ENCODE measurements at places on chromosomes 11 and 22. TPM values are rescaled to one million over a fixed set of nuclear protein-coding genes. Genes with fewer than 3 reads are reported as not detected.

GRCh38 chr22:27677905-27678458, 123.6 kb downstream of the MN1 start:
- H3K27ac ChIP-seq: no peak overlapping the region
- H3K4me1 ChIP-seq: no peaks in the 10 kb centered on the region
- H3K36me3 ChIP-seq: no peaks in the 10 kb centered on the region

- H3K27ac ChIP-seq: no peak overlapping the region
- no peak overlapping the region for H3K4me3 ChIP-seq
- no peaks in the 10 kb centered on the region for H3K27me3 ChIP-seq
- peaks cover 11% of the 10 kb centered on the region for H3K36me3 ChIP-seq
- no peak for DNase-seq
- H3K4me1 ChIP-seq: peaks cover 41% of the 10 kb centered on the region
These were observed 3.0 kb upstream of the CEND1 start for GRCh38 chr11:792873-793272.

DRG1 gene
- total RNA-seq: 73.4 TPM

SYT8 gene
- total RNA-seq: not detected

RFPL2 gene
- 2.0 TPM for total RNA-seq

DNA sequence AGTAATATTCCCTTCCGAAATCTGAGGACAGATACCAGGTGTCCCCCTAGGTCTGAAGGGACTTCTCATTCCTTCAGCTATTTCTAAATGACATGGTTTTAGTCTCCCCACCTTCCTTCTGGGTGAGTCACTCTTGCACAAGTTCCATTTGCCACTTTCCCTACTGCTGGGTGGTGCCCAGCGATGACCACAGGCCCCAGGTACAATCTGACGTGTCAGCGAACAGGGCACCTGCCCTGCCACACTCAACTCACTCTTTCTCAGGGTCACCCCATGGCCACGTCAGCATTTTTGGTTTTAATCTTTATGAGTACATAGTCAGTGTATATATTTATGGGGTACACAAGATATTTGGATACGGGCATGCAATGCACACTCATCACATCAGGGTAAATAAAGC, 17.2 kb downstream of the POU2AF1 start:
- H3K4me1 ChIP-seq: peaks cover 2% of the 10 kb centered on the region
- DNase-seq: no peak
- no peak overlapping the region for H3K4me3 ChIP-seq
- H3K27me3 ChIP-seq: no peaks in the 10 kb centered on the region

DNA sequence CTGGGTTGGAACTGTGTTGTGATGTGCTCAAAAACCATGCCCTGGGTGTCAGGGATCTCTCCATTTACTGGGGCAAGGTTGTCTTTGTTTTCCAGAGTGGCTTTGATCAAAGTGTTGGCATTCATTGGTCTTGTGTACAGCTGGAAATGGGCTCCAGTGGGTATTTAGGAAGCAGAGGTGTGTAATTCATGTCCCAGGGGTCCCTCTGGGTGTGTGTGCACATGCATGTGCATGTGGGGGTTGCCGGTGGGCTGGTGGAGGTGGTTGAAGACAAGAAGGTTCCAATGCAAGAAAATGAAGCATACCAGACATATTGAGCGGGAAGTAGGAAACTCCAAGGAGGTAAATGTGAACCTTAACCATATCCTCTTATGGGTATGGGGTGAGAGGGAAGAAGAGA, 121.7 kb downstream of the ME3 start:
- no peaks in the 10 kb centered on the region for H3K36me3 ChIP-seq
- H3K4me3 ChIP-seq: no peak overlapping the region
- no peaks in the 10 kb centered on the region for H3K4me1 ChIP-seq
- H3K27ac ChIP-seq: no peak overlapping the region
- H3K27me3 ChIP-seq: peaks cover 3% of the 10 kb centered on the region
- DNase-seq: no peak

SULT4A1 gene
- total RNA-seq: not detected

DNA sequence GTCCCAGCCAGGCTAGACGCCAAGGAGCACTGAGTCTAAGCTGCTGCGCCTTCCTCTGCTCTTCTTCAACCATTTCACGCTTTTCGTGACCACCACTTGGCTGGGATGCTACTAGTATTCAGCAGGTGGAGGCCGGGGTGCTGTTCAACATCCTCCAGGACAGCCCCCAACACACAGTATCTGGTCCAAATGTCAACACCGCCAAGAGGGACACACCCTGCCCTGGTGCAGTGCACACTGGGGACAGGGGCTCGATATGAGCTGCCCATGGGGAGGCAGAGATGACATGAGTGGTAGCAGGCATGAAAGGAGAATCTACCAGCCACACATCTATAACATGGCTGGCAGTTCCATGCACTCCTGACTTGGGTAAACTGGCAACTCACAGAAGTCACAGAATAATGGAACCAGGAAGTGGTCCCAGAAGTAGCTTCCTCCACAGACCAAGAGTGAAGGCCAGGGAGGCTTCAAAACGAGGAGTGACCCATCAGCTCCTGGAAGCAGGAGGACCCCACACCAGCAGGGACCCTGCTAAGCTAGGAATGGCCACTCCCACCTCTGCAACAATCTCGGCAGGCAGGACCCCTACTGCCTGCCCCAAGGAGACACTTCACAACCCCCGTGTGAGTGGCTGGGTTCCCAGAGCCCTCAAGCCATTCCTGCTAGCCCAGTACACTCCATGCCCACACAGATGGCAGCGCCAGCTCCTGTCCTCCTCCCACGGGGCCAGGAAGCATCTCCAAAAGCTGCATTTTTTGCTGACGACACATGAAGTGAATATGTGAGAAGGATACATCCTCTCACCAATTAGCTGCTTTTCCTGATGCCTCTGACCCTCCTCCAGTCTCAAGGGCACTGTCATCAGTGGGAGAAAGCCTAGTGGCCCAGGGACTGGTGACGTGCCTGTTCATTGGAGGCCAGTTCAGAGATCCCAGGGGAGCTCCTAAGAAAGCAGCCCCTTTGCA, 78.8 kb downstream of the DGCR2 start:
- no peaks in the 10 kb centered on the region for H3K4me1 ChIP-seq
- peaks cover 29% of the 10 kb centered on the region for H3K36me3 ChIP-seq
- no peak overlapping the region for H3K4me3 ChIP-seq
- H3K27ac ChIP-seq: no peak overlapping the region

DNA sequence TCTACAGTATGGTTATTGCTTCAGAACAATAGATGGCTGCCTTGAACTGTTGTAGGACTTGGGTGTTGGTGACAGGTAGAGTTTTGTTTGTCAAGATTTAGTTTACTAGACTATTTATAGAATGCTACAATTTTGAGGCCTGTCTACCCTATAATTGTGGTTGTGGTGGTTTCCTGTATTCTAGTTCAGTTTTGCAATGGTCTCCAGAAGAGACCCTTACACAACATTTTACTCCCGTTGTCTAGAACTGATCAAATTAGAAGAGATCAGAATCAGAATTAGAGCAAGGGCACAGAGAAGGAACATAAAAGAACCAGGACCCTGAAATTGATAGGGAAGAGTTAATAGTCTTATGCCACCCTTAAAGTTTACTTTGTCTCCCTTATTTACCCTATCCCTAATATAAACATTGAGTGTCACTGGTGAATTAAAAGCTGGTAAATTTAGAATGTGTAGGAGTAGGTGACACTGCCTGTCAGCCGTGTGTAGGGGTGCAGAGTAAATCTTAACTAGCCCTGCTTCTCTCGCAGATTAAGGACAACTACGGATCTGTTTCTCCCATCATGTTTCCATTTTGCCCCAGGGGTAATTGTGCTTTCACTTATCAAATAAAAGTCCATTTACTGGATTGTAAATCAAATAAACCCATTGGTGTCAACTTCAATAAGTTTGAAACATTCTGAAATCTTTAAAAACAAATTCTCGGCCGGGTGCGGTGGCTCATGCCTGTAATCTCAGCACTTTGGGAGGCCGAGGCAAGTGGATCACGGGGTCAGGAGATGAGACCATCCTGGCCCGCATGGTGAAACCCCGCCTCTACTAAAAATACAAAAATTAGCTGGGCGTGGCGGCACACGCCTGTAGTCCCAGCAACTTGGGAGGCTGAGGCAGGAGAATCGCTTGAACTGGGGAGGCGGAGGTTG, 10.9 kb upstream of the PHLDB1 start:
- peak overlapping the region; percentile 19 for H3K27ac ChIP-seq
- no peak overlapping the region for H3K4me3 ChIP-seq
- H3K27me3 ChIP-seq: no peaks in the 10 kb centered on the region
- peaks cover 70% of the 10 kb centered on the region for H3K36me3 ChIP-seq

DNA sequence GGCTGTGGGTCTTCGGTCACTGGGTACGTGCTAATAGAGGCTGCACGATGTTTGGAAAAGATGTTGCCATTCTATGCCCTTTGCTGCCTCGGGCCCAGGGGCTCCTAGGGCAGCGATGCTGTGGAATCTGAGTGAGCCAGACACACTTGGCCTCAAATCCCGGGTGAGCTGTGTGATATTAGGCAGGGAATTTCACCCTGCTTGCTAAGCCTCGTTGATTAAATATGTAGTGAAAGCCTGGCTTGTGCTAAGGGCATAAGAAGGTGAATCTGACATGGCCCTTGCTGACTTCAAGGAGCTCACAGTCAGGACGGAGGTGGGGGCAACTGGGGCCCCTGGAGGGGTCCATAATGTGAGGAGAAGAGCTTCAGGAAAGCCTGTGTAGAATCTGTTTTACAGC, 5.4 kb upstream of the HMOX1 start:
- peaks cover 7% of the 10 kb centered on the region for H3K27me3 ChIP-seq
- no peak overlapping the region for H3K27ac ChIP-seq
- no peaks in the 10 kb centered on the region for H3K36me3 ChIP-seq
- H3K4me3 ChIP-seq: no peak overlapping the region

- no peaks in the 10 kb centered on the region for H3K27me3 ChIP-seq
- DNase-seq: no peak
- no peak overlapping the region for H3K4me3 ChIP-seq
These were observed 164.7 kb downstream of the MAML2 start for GRCh38 chr11:96178049-96178886.

- H3K27me3 ChIP-seq: peaks cover 5% of the 10 kb centered on the region
- peak overlapping the region; percentile 24 for H3K4me3 ChIP-seq
- H3K4me1 ChIP-seq: no peaks in the 10 kb centered on the region
- no peak for DNase-seq
- no peaks in the 10 kb centered on the region for H3K36me3 ChIP-seq
- H3K27ac ChIP-seq: peak overlapping the region; percentile 62
These were observed 115.9 kb downstream of the NAV2 start for GRCh38 chr11:19828382-19829108.

DNA sequence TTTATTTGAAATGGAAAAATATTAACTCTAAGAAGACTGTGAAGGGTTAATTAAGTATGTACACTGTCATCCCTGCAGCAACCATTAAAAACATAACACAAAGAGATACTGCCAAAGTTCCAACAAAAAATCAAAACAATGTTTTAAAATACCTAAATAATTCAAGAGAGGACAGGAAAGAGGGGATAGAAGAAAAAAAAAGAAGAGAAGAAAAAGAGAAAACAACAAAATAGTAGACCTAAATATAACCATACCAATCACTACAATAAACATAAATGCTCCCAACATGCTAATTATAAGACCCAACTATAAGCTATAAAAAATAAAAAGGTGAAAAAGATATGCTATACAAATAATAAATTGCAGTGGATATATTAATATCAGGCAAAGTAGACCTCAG, 20.1 kb downstream of the GNB1L start:
- H3K36me3 ChIP-seq: no peaks in the 10 kb centered on the region
- peaks cover 9% of the 10 kb centered on the region for H3K4me1 ChIP-seq
- no peak overlapping the region for H3K27ac ChIP-seq
- no peak for DNase-seq

DNA sequence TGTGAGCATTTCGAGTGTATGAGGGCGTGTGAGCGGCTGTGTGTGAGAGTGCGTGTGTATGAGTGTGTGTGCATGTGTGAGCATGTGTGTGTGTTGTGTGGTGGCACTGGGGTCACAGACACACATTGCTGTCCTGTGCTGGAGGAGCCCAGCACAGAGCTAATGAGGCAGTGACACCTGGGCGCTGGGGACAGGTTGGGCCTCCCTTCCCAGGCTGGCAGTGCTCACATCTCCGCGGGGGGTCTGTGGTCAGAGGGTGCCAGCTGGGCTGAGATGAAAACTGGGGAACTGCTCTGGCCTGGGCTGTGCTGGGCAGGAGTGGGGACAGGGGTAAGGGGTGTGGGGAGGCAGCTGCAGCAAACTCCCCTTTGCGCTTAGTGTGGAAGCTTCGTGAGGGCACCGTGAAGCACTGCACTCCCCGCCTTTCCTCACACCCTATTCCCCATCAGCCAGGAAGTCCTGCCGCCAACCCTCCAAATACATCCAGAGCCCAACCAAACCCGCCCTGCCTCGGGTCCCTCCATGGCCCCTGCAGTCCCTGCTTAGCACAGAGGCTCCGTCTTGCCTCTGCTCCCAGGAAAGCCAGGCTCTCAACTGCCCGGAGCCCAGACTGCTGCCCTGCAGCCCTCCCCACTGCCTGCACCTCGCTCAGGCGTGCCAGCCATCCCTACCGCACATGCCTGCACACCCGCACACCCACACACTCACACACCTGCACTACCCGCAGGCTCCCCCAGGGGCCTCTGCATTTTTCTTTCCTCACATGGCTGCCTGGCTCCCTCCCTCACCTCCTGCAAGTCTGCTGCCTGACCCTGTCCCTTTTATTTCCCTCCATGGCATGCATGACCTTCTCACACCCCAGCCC, 62.0 kb upstream of the THY1 start:
- no peak overlapping the region for H3K4me3 ChIP-seq
- no peaks in the 10 kb centered on the region for H3K4me1 ChIP-seq
- H3K36me3 ChIP-seq: no peaks in the 10 kb centered on the region
- no peak overlapping the region for H3K27ac ChIP-seq
- DNase-seq: no peak
- H3K27me3 ChIP-seq: peaks cover 20% of the 10 kb centered on the region

MMP13 gene
- total RNA-seq: not detected

BIK gene
- total RNA-seq: 2.6 TPM

MGAT3 gene
- 0.55 TPM for total RNA-seq

DNA sequence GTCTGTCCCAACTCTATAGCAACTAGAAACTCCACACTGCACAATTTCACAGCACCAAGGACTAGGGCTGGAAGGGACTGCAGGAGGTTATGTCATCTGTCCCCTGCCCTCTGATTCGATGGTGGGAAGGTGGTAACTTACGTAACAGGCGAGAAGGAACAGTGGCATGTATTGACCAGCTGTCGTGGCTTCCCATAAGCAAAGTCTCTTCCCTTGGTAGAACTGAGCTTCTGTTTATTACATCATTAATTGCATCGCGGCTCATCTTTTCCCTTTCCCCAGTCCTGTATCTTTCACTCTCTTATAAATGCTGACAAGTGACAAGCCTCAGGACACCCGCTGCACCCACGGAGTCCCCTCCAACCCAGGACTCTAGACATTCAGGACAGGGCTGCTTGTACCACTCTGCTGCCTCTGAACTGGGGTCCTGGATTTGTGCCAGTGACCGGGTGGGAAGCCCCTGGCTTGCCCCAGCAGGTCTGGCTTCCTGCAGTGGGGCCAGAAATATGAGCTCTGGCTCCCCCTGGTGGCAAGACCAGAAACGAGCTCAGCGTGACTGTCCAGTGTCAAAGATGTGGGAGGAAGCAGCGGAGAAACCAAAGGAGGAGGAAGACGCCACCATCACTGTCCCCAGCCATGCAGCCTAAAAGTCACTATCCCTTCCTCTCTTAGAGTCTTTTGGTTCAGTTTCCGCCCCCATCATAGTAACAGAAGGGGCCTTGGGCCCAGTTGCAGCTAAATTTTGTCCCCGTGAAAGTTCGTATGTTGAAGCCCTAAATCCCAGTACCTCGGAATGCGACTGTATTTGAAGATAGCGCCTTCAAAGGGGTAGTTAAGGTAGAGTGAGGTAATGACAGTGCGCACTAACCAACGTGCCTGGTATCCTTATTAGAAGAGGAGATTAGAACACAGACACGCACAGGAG, 84.5 kb downstream of the ISX start:
- H3K36me3 ChIP-seq: no peaks in the 10 kb centered on the region
- H3K27me3 ChIP-seq: peaks cover 2% of the 10 kb centered on the region
- no peak overlapping the region for H3K27ac ChIP-seq
- H3K4me1 ChIP-seq: no peaks in the 10 kb centered on the region

Measured in activated CD4-positive, alpha-beta memory T cell treated with anti-CD3 and anti-CD28 coated beads, Interleukin-2, amount 10 ng/mL, durations not matched to agents 7 days and 5 days (primary cell).